Effector memory CD4-positive, alpha-beta T cell (primary cell): ENCODE measurements at places on chromosomes 12 and 14.

DNA sequence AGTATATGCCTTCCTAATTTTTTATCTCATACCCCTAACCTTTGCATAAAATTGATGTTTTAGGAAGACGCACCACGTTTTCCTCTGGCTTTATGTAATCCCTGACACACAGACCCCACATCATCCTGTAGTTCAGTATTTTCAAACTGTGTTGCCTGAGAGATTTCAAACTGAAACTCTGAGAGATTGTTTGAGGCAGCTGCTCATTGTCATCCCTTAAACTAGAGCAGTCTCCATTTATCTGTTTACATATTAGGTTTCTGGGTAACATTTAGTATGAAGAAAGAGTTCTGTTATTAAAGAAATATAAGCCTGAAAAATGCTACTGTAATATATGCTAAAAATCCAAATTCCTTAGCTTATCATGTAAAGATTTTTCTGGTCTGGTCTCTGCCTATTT lies 24.3 kb downstream of the MNAT1 start:
- DNase-seq, result no peak

DNA sequence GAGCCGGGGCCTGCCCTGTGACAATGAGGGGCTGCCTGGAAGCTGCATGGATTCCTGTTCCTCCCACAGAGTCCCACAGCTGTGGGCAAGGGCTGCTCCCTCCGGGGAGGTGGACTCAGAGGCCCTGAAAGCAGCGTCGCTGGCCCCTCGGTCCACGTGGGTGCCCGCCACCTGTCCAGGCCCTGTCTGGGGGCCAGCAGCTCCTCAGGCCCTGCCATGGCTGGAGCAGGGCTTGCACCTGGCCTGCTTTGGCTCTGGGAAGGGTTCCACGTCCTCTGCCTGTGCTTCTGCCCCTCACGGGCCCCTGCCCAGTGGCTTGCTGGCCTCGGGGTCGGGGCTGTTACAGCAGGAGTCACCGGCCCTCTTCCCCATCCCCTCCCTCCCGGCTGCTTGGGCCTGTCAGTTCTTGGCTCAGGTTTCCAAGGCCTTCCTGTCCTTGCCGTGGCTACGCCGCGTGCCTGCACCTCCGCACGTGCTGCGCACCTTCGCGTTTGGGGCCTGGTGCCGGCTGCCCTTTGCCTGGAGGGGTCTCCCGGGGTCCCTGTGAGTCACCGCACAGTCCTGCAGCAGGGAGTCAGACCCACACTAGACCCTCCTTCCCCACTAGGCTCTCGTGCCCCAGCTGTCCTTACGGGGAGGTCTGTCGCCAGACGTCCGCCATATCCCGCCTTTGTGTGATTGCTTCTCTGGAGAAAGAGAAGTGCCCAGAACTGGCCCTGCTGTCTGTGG lies 5.8 kb downstream of the FBRSL1 start:
- DNase-seq, result no peak

DNA sequence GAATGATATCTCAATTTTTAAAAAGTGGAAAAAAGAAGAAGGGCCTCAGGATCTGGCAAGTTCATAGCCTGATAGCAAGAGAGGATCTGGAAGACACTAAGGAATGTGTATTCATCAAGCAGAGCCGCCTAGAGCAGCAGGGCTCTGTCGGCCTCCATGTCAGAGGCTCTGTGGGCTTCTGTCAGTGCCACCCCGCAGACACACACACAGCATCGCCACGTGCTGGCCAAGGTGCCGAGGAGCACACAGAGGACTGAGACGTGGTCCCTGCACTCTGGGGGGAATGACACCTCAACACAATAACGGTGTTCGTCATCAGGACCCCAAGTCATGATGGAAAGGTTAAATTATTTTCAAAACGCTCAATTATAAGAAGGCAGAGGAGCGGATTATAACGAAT lies 21.3 kb upstream of the PRMT8 start:
- DNase-seq, result no peak

DNA sequence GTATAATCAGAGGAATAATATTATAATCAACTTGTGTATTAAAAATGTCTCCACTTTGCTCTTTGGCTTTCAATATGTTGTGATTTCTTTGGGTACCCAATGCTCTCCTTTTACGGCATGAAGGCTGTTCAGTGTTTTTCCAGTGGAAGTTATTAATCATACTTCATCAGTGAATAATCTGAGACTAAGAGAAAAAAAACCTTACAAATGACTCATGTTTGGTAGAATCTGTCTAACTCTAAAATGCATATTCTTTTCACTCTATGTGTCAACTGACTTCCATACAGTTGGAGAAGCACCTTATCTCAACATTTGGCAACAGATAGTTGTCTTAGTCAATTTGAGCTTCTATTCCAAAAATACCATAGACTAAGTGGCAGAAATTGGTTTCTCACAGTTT lies 82.2 kb downstream of the PTPRO start:
- no peak for DNase-seq

DNA sequence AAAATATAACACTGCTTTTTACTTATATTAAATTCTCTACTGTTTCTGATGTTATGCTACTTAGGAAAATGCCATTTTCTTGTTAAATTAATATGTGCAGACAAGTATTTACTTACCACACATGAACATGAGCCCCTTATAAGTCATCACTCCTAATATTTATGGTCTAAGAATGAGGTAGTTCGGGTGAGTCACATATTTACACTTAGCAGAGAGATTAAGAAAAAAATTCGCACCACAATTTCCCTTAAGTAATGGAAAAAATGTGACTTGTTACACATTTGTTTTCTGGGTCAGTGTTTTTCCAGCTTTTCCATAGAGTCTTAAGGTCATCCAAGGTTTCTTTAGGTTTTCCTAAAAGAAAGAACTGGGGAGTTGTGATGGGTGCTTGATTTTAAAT lies 68.3 kb downstream of the RERG start:
- DNase-seq, result no peak

DNA sequence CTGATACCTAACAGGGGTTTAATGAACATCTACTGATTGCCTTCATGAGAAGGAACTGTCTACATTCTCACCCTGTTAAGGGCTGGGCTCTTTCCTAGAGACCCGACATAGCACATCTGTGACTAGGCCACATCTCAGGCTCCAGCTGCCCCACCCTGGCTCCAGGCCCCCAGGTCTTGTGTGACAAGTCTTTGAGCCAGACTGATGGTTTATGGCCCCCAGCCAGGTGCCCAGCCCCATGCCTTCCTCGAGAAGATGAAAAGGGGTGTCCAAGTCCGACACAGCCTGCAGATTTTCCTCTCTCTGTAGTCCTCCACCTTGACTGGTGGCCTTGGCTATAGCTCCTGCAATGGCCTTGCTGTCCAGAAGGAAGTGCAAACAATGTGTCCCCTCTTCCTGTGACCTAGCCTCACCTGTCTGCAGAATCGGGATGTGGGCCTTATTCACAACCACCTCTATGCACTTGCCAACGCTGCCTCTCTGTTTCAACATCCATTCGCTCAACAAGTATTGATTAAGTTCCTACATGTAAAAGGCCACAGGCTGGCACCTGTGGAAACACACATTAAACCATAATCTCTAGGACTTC lies 4.2 kb downstream of the ACTN1 start:
- no peak for DNase-seq

DNA sequence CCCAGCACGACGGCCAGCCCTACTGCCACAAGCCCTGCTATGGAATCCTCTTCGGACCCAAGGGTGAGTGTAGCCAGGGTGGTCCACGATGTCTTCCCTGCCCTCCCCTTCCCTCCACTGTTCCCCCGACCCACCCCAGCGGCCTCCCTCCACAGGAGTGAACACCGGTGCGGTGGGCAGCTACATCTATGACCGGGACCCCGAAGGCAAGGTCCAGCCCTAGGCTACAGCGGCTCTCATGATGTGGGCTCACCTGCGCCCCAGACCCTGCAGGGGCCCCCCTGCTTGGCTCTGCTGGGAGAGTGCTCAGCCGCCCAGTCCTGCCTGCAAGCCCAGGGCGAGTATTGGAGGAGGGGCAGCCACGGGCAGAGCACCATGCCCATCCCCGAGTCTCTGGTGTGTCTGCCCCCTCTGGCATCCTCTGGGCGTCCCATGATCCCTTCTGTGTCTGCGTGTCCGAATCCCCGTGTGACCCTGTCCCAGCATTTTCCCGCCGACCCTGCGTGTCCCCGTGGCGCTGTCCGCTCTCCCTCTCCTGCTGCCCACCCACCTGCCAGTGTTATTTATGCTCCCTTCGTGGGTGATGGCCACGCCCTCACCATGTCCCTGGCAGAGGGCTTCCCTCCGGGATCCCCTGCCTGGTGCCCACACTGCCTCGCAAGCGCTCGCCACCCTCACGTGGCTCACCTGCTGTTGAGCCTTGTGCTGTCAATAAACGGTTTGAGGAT lies 5.0 kb downstream of the CRIP2 start:
- DNase-seq, result no peak

- DNase-seq, result no peak
Measured at GRCh38 chr14:72906879-72907278, 13.0 kb upstream of the DPF3 start.

DNA sequence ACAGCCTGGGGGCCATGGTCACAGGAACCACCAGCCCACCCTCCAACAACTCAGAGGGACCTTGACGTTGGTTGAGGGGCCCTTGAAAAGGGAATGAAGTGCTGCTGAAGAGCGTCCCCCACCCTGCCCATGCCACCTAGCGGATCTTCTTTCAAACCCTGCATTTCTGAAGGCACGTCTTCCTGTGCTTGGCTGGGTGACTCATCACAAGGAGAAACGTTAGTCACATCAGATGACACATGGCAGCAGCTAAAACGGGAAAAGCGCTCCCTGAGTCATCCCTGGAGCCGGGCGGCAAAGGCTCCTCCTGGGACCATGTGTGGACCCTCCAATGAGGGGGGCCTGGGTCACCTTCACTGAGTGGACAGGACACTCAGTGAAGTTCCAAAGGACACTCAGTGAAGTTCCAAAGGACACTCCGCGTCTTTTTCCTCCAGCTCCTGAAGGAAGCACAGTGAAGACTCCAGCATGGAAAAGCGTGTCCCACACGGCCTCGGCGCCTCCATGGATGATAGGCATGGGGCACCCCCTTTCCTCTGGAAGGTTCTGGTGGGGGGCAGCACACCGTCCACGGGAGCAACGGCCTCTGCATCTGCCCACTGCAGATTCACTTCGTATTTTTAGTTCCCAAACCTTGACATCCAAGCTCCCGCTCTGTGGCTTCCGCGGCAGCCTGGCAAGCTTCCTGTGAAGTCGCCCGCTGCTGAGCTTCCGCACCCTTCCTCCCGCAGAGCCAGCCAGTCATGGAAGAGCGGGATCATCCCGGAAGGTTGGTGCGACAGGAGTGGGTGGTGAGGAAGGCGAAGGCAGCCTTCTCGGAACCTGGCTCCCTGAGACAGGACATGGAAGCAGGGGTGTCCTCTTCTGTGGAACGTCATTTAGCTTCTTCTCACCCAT lies 383.4 kb downstream of the VRK1 start:
- DNase-seq, result no peak

DNA sequence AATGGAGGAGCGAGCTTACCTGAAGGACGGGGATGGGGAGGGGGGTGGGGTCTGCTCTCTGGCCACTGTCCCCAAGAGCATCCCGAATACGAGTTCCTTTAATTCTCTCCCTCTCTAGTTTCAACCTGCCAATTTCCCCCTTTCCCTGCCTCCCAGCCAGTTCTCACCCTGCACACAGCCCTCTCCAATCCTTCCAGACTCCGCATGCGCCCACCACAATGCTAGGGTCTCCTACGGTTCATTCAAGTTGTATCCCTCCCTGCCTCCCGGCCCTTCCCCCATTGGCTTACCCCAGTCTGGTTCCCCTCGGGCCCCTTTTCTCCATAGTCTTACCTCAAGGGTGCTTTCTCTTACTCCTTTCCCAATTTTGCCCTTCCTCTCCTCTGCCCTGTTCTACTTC lies 708 bp upstream of the IGFBP6 start:
- DNase-seq, result no peak

GRCh38 chr12:18578191-18578590 lies 159.6 kb downstream of the PLCZ1 start:
- DNase-seq, result no peak

DNA sequence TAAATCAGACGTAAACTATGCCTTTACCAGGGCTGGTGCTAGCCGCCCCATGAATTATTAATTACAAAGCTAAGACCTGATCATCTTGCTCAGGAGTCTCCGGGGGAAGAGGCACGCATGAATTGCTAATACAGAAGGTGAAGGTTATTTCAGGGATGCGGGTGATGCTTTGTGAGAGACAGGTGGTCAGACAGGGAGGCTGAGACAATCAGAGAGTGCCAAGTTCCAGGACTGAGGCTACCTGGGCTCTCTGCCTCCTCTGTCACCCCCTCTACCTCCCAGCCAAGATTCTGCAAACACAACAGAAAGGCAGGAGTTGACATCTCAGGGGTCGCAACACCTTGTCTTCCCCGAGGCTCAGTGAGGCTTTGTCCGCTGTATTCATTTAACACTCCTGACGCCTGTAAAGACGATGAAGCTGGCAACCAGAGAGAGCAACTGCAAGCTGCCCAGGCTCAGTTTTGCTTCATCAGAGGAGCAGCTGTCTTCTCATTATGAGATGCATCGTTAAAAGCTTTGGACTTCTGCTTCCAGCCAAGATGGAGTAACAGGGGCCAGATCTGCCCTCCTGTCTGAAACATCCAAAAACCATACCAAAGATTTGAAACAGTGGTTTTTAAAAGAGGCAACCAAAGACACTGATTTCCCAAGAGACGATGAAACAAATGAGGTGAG lies 46.6 kb downstream of the PRIMA1 start:
- DNase-seq, result no peak

DNA sequence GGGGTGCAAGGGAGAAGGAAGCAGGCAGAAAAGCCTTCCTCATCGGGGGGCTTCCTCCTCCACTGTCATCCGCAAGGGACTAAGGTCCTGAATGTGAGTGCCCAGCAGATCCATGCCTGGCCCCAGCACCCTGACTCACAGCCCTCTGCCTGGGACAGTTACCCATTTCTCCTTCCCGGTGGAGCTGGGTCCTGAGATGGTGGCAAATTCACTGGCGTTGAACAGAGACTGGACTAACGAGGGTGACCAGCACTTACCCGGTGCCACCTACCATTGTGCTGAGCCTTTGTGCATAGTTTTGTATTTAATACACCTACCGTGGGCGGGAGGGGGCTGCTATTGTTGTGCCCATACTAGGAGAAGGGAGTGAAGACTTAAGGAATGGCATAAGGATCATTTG lies 30.9 kb upstream of the PLEKHG6 start:
- DNase-seq, result no peak

- DNase-seq, result no peak
Measured at GRCh38 chr12:47302111-47302671, 222.4 kb upstream of the AMIGO2 start.

- DNase-seq, result no peak
Measured at GRCh38 chr12:95037906-95038305, 34.4 kb upstream of the NDUFA12 start.

DNA sequence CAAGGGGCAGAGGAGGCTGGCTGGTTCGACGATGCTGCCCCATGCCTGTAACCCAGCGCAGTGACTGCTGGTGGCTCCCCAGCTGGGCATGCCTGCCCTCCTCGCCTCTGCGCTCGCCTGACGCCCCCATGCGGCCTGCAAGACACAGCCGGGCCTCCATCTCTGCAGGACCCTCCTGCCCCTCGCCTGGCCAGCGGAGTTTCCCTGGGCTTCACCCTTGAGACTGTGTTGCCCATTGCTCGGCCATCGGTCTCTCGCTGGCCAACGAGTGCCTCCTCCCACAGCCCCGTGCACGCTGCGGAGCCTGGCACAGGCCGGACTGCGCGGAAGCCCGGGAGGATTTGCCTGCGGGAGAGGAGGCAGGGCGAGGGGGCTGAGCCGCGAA lies 17.6 kb downstream of the ASPG start:
- DNase-seq, result no peak

GRCh38 chr12:10175846-10176636 lies 2.8 kb upstream of the TMEM52B start:
- DNase-seq, result no peak
